ENCODE measurements at places on chromosomes 2 and 18. TPM values are rescaled to one million over a fixed set of nuclear protein-coding genes. Genes with fewer than 3 reads are reported as not detected.

DNA sequence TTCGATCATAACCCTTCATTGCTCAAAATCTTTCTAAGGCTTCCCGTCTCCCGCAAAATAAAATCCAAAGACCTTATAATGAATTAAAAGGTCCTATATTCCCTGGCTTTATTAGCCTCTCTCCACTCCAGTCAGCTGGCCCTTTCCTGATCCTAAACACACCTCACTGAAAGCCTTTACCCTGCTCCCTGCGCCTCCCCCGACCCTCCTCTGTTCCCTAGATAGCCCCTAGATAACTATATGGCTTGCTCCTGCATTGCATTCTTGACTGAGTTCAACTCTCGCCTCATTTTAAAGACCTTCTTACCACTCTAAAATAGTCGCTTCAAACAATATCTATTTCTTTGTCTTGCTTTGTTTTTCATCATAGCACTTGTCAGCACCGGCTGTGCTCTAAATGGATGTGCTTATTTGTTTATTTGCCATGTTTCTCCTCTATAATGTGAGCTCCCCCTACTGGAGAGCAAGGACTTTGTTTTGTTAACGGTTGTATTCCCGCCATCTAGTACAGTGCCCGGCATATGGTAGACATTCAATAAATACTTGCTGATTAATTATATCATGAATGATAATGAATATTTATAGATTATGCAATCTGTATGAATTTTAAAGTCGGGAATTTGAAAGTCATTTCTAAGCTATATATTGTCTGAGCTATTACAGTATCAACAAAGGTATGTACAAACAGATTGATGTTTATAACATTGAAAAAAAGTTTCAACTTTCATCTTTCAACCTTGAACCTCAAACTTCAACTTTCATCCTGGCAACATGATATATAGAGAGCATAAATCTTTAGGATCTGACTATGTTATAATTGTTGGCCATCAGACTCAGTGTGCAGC lies 32.4 kb upstream of the VIT start:
- DNase-seq = no peak

The TSHZ1 gene
- 19.4 TPM for total RNA-seq

The AQP12B gene
- total RNA-seq = not detected

- no peak for DNase-seq
These were observed 130.4 kb upstream of the ZFP36L2 start for GRCh38 chr2:43356774-43357173.

GRCh38 chr2:2621855-2622254 lies 290.8 kb upstream of the MYT1L start:
- DNase-seq = no peak

The MFF gene
- total RNA-seq = 93.1 TPM

DNA sequence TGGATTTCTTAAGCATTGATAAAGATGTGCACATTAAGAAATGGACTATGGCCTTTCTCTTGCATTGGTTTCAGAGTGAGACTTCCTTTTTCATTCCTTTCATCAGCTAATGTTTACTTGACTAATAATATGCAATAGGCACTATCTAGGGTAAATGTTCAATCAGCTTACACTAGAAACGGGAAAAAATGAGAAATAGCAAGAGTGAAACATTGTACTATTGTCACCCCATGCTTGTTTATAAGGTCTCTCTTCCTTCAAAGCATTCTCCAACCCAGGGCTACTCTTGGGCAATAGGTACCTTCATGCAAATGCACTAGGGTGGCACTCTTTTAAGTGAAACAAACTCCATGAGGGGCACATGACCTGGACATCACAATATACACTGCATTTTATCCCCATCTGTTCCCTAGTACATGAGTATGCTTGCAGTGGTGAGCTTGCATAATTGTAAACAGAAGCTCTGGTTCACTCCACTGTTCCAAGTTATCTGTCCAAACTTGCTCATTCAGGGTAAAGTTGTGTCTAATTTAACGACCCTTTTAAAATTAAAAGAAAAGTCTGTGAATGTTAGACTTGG lies 402.3 kb downstream of the ERBB4 start:
- no peak for DNase-seq

GRCh38 chr2:26193578-26194231 lies 20.8 kb downstream of the GAREM2 start:
- no peak for DNase-seq

DNA sequence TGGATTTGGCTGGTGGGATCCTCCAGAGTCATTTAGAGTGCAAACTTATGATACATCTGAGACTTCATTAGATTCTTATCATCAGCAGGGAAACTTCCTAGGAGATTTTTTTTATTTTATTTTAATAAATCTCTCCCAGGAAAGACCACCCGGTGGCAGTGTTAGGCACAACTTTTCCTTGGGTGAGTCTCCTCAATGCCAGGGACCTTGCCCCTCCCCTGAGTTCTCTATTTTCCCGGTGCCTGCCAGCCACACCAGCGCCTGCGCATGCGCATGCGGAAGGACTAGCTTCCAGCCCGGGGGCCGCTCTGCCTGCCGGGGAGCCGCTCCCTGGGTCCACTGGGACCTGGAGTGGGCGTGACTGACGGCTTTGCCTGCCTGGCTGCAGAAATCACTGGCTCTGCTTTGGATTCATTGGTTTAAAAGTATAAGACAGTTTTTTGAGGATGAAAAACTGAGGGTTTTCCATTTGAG lies 86.6 kb downstream of the TMEM182 start:
- peak; percentile 79 for DNase-seq

GRCh38 chr18:24656551-24657443 lies 196.4 kb downstream of the HRH4 start:
- no peak for DNase-seq

The KCNF1 gene
- total RNA-seq = 0.30 TPM

GRCh38 chr2:85583667-85584353 lies 421 bp upstream of the VAMP5 start:
- no peak for DNase-seq

DNA sequence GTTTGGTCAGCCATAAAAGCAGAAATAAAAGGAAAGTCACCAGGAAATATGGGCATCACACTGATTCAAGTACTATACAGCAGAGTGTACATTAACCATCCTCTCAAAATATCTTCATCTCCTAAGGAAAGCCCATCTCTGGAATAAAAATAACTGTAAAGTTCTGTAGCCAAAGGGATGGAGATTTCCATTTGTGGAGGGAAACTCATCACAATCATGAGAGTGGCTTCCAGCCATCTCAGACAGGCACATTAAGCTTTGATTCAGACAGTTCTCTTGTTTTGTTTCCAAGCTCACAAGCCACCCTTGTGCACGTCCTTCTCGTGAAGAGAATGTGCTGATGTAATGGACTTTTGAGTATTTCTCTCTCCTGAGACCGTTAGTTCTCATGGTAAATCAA lies 695.5 kb downstream of the LRRTM4 start:
- DNase-seq = no peak

GRCh38 chr2:44342854-44343253 lies 18.4 kb downstream of the PREPL start:
- DNase-seq = no peak

The UGT1A6 gene
- total RNA-seq = not detected

The SERPINB7 gene
- total RNA-seq = not detected

GRCh38 chr2:39216346-39217191 lies 27.2 kb downstream of the CDKL4 start:
- no peak for DNase-seq

The HOXD10 gene
- total RNA-seq = not detected

The CELF4 gene
- total RNA-seq = 0.22 TPM

DNA sequence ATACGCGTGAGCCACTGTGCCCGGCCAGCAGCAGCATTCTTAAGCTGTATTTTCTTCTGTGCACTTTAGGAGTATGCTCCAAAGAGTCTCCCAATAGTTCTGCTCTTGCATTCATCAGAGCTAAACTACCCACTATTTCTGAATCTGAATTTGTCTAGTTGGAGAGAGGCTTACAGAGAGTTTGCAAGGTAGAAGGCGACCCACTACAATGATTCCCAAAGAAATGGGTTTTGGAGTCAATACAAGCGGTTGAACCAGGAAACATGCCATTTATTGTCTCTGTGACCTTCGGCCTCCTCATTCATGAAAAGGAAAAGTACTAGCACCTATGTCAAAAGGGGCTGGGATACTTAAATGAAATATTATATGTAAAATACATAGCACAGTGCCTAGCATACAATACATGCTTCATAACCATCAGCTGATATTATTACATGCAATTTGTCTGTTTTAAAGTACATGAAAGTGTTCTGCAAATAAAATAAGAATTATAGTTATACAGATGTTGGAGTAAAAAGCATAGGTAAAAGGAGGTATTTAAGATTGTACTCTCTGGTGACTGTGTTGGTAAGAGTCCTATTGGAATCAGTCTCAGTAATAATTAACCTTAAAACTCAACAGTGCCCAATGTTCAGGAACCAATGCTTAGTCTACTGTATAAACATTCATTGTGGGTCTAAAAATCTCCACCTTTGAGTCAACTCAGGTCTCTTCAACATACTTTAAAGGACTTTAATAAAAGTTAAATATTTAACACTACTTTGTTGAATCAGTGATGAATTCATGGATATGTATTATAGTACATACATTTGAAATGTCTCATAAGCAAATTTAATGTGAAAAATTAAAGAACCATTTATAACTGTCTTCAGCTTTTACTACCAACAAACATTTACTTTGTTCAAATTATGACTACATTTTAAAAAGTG lies 89.8 kb upstream of the GRB14 start:
- DNase-seq = no peak

The PLEKHH2 gene
- total RNA-seq = 4.7 TPM

DNA sequence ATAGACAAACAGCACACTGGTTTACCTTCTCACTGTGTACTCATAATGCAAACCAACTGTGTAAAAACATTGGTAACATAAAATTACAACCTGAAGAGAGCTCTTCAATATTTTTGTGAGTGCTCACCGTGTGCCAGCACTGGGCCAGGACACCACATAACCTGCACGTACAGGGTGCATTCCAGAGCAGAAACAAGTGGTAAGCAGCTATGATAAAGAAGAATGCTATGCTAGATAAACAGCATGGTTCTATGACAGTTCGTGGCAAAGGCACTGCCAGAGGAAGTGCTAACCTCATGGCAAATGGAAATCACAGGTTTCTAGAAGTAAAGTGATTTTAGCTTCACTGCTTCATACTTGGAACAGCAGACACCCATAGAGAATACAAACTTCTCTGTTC lies 343.5 kb downstream of the MTX2 start:
- DNase-seq = no peak

DNA sequence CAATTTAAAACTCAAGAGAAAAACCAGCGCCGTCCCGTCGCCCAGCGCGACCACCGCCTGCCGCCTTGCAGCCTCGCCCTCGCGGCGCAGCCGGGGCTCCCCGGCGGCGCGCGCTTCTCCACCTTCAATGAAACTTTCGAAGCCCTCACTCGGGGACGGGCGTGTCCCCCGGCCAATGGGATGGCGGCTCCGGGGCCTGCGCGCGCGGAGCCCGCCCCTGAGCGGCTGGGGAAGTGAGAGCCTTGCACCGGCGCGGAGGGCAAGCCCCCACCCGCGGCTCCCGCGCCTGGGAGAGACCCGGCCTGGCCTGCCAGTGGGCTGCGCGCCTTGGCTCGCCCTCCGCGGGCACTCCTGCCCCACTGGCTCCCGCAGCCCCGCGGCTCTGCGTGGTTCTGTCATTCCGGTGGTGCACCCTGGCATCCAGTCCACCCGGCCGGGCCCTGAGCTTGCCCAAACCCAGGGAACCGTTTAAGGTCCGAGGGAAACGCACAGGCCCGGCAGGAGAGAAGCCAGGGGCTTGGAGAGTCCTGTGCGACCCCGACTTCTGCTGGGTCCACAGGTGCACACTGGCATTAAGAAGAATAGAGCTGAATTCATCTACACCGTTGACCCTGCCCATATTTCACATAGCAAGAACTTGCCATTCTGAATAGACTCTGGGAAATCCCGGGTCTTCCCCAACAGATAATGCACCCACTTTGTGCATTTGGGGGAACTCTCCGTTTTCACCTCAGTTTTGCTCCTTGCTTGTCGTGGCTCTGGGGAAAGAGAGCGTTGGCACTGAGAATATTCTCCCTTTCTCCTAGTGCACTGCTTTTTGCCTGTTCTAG lies at the start of gene PIEZO2:
Gene PIEZO2, minus strand, starts transcription at position 129 of the 830 bp plus-strand sequence. CDS start 981 bp downstream, outside the sequence.
- DNase-seq = no peak

The TMEM163 gene
- 3.1 TPM for total RNA-seq

- no peak for DNase-seq
These were observed 227.9 kb upstream of the SPRED2 start for GRCh38 chr2:65660340-65660739.

The NFATC1 gene
- 20.2 TPM for total RNA-seq

- DNase-seq = no peak
These were observed 202.3 kb downstream of the MREG start for GRCh38 chr2:215811003-215811402.

- no peak for DNase-seq
These were observed 44.7 kb downstream of the ANTXR1 start for GRCh38 chr2:69057660-69058059.

GRCh38 chr18:45102126-45102525 lies 421.4 kb downstream of the SETBP1 start:
- no peak for DNase-seq

DNA sequence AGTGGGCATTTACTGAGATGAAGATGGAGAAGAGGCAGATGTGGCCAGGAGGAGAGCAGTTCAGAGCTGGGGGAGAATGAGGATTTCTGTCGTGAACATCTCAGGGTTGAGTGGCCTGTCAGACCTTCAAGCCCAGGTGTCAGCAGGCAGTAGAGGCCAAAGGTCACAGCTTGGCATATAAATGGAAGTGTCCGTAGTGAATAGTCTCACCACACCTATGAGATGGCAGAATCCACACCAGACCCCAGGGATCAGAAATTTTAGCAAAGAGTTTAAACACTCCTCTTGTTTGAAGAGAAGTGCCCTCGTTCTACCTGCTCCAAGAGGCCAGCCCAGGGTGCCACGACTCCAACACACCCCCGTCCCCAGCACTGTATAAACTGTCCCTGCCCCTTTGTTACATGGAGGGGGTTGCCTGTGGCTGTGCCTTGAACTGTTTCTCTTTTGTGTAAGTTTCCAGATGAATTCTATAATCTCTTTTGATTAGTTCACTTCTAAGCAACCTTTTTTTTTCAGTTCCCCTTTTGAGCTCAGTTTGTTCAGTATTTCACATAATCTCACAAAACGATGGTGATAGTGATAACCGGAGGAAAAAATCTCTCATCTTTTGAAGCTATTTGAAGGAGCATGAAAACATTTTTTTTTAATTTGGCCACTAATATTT lies 69.0 kb upstream of the TTC39C start:
- DNase-seq = no peak

The SFT2D3 gene
- 3.8 TPM for total RNA-seq

GRCh38 chr2:106858810-106859209 lies 27.2 kb downstream of the ST6GAL2 start:
- no peak for DNase-seq

GRCh38 chr18:44836263-44836662 lies 155.6 kb downstream of the SETBP1 start:
- no peak for DNase-seq

GRCh38 chr2:39488450-39488849 lies 51.4 kb upstream of the MAP4K3 start:
- DNase-seq = no peak

The RASGRP3 gene
- 50.0 TPM for total RNA-seq

Data from right atrium auricular region (tissue), 2 donors.